ENCODE measurements at places on chromosomes 4 and X.

DNA sequence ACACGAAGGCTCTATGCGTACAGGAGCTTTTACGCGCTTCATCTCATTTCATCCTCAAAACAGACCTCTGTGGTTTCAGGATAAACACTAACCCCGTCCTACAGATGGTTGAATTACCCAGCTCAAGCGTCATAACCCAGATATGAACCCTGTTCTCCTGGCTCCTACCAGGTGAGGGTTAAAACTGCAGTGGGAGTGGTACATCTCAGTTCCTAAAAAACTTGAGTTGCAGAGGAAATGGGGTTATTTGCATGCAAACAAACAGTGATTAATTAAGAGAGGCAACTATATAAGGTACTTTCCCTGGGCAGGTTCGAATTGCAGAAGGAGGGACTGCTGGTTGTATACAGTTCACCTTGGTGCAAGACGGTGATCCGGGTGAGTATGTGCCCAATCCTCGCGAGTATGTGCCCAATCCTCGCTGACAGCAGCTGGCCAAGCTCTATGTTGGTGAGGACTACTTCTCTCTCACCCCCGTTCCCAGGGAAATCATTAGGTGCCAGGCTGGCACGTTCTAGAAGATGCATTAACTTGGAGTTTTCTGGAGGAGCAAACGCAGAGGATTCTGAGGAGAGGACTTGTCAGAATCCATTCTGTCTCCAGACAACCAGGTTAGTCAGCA is 72.6 kb downstream of the FHDC1 start:
- DNase-seq: no peak

- DNase-seq: no peak
Measured at GRCh38 chr4:6898763-6899162, 10.9 kb upstream of the TBC1D14 start.

- no peak for DNase-seq
Measured at GRCh38 chrX:55715847-55716246, 1.7 kb upstream of the RRAGB start.

- no peak for DNase-seq
Measured at GRCh38 chr4:122882857-122883735, 39.3 kb downstream of the NUDT6 start.

DNA sequence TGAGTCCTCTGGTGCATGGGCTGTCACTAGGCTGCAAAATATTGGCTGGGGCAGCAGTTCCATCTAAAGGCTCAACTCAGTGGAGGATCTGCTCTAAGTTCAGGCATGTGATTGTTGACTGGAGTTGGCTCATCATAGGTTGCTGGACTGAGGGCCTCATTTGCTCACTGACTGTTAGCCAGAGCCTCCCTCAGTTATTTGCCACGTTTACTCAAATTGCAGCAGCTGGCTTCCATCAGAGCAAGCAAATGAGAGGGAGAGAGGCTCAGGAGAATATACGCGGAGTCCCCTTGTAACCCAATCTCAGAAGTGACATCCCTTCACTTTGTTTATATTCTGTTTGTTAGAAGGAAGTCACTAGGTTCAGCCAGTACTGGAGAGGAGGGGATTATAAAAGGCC is 54.1 kb downstream of the BMP3 start:
- no peak for DNase-seq

DNA sequence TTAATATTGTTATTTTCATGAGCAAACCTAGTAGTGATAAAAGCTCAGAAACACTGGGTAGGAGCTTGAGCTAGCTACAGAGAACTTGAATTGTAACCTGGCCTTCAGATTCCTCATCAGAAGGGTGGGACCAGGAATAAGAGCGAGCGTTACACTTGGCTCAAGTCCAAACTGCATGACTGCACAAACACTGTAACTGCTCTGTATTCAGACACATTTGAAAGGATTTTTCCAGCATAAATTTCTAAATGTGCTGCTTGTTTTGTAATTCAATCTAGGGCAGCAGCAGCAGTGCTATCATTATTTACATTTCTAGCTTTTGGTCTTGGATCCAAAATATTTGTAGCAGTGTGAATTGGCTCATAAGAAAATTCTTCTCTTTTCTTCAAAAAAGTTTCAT is 133.0 kb upstream of the TMLHE start:
- DNase-seq: no peak

DNA sequence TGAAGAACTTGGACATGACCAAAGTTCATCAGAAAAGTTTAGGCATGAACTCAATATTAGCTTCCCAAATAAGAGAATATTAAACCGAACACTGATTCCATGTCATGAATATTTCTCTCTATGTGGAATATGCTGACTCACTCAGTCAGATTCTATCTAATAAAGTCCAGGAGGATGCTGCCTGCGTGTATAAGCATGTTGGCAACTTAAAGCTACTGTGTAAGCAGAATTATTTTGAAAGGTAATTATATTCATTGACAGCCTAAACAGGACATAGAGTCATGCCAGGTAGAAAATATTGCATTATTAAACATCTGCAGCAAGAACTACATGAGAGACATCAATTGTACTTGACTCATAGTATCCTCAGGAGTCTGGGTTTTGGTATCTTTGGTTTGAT is 367.9 kb upstream of the SPOCK3 start:
- no peak for DNase-seq

DNA sequence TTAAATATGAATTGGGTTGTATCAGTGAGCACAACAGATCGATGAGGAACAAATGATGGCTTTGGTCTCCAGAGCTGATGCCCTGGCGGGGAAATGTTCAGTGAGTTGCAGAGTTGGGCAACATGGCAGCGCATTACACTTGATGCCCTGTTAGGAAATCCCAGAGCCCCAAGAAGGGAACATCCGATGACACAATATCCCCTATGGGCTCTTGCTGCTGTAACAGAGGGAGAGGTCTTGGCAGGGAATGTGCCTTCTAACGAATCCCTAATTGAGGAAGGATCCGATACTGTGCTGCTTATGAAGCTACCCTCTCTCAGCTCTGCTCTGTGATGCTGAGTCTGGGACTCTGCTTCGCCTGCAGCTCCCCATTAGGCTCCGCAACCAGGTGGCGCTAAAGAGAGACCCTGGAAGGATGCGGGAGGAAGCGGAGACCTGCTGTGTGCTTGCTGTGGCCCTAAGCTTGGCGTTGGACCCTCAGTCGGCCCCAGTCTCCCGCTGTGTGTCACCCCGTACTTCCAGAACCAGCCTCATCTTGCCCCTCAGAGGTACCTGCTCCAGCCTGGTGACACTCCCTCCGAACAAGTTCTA is 38.9 kb downstream of the PDHA1 start:
- peak; percentile 11 for DNase-seq

DNA sequence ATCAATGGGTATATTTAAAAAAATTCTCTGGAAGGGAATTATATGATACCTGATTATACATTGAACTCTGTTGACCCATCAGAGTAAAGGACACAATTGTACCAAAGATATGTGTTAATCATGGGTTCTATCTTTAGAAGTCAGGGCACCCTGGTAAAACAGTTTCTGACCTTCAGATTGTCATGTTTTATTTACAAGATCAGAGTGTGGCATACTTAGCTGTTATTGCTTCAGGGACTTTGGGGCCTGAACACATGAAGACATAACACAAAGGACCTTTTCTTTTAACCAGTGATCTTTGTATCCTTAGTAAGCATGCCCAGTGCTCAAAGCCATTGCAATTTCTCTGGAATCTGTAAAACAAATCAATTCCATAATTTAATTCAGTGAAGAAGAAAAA is 204.8 kb upstream of the RPS6KA3 start:
- no peak for DNase-seq

DNA sequence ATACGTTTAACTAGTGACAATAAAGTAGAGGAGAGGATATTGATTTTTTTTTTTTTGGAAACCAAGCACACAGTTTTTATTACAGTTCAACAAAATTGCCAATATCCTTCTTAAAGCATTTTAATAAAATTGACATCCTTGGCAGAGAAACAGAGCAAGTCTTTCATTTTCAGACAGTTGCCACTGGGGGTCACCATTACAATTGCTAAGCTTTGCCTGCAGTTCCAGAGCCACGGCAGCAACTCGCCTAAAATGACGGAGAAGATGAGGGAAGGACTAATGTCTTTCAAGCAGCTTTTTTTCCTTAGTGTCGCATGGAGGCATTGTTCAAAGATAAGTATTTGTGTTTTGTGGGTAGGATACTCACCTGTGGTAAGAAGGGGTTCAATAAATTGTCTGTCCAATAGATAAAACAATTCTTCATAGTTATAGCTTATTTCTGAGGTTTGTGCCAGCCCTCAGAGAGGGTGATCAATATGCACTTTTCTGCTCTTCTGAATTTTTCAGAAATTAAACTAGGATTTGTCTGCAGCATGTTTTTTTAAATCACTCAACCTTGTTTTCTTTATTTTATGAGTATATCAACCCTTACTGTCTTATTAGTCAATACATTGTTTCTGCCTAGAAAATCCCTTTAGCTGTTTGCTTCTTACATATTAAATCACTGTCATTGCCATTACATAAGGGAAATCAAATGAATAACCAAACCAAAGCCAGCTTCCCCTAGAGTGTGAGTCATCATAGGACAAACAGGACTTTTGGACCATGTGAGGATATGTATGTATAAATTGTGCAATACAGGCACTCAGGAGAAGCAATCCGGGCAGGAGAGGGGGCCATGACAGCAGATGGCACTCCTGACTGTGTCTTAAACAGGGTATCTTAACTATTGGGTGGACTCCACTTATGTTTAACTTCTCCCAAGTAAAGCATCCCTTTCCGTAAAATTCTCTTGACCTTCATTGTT is 508.1 kb upstream of the ARX start:
- DNase-seq: no peak
